Activated T-cell treated with anti-CD3 and anti-CD28 coated beads, Interleukin-2, amount 50 U/mL, for 4 hours (primary cell): ENCODE measurements at places on chromosomes 4 and X.

DNA sequence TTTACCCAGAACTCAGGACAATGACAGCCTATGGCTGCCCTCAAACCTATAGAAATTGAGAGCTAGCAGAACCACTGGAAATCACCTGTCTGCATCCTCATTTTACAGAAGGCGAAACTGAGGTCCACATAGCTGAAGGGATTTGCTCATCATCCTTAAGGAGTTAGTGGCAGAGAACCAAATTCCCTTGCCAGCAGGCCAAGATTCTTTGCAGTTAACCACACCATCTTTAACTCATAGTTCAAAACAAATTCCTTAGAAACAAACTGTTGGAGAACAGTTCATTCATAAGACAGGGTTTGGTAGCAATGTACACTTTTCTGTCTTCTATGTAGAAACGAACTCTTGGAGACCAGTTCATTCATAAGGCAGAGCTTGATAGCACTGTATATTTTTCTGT, 37.9 kb upstream of the RAP2C start:
- no peak for DNase-seq

- DNase-seq, result no peak
These were observed 722.6 kb downstream of the ADGRL3 start for GRCh38 chr4:61922766-61923165.

- no peak for DNase-seq
These were observed 50.8 kb downstream of the GRIA2 start for GRCh38 chr4:157271166-157271869.

GRCh38 chr4:183478123-183478522, 26.7 kb upstream of the ING2 start:
- no peak for DNase-seq

- no peak for DNase-seq
These were observed 141.0 kb downstream of the MAB21L2 start for GRCh38 chr4:150722908-150723362.

- DNase-seq, result no peak
These were observed 54.5 kb downstream of the TSPAN5 start for GRCh38 chr4:98603683-98604521.

GRCh38 chr4:2944586-2945526, 18.4 kb downstream of the NOP14 start:
- no peak for DNase-seq

DNA sequence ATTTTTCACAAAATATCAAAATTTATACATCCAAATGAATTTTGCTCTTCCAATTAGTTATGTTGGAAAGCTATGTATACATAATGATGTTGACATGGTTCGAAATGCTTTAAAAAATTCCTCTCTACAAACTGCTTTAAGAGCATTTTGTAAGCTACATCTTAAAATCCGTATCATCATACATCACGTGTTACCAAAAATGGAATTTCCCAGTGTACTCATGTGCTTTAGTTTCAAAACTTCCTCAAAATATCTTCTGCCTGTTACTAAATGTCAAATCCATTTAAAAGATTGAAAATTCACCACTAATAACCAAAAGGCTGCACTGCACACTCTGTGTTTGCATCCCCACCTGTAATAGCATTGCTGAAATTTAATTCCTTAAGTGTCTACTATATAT, 87.9 kb downstream of the WDFY3 start:
- DNase-seq, result no peak

- DNase-seq, result no peak
These were observed 1.6 kb downstream of the KLHL13 start for GRCh38 chrX:118114971-118115370.

DNA sequence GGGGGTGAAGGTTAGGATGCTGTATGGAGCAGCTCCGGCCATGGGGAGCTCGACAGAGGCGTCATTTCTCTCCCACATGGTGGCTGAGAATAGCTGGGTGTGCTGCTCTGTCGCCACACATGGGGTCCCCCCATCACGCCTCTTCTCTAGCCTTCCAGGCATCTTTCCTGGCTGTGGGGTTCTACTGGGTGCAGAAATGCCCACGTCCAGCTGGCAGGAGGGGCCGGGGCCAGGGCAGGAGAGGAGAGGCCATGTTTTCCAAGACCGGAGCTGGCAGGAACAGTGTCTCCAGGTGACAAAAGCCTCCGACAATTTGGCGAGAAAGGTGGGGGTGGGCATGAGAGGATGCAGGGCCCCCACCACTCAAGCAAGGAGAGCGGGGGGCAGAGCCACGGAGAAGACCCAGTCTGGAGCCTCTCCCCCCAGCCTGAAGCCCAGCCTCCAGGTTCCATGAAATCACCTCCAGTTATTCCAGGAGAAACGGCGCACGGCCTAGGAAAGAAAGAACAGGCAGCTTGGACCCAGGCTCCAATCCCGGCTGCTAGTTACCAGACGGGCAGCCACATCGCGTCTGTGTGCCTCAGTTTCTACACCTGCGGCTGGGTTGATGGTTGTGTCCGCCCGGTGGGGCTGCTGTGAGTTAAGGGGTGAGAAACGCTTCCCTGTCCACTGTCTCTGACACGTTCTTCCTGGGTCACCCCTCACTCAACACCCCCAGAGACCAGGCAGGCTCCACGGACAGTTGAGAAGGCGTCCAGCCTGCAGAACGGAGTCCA, 27.4 kb upstream of the SPON2 start:
- no peak for DNase-seq

- no peak for DNase-seq
These were observed 35.4 kb upstream of the ENPP6 start for GRCh38 chr4:184253072-184253420.

DNA sequence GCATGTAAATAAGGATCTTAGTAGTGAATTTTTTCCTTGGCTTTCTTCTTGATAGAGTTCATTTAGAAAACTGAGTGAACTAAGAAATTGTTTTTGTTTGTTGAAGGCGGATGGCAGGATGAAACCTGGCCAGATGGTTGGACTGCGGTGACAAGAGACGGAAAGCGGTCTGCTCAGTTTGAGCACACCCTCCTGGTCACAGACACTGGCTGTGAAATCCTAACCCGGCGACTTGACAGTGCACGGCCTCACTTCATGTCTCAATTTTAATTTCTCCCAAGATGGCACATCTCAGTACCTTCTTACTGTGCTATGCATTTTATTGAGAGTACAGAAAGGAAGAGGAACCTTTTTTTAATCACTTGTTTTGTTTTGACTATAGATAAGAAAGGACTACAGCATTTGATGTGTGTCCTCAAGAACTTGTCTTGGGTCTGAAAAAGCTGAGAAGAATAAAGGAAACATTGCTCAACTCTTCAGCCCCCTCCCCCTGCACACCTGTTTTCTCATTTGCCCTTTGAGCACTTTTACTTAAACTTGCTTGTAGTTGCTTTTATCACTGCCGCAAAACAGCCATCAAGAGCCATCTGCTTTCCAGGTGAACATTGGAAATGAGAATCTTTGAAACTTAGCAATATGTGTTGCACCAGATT, 27.4 kb downstream of the ADH5 start:
- DNase-seq, result no peak

DNA sequence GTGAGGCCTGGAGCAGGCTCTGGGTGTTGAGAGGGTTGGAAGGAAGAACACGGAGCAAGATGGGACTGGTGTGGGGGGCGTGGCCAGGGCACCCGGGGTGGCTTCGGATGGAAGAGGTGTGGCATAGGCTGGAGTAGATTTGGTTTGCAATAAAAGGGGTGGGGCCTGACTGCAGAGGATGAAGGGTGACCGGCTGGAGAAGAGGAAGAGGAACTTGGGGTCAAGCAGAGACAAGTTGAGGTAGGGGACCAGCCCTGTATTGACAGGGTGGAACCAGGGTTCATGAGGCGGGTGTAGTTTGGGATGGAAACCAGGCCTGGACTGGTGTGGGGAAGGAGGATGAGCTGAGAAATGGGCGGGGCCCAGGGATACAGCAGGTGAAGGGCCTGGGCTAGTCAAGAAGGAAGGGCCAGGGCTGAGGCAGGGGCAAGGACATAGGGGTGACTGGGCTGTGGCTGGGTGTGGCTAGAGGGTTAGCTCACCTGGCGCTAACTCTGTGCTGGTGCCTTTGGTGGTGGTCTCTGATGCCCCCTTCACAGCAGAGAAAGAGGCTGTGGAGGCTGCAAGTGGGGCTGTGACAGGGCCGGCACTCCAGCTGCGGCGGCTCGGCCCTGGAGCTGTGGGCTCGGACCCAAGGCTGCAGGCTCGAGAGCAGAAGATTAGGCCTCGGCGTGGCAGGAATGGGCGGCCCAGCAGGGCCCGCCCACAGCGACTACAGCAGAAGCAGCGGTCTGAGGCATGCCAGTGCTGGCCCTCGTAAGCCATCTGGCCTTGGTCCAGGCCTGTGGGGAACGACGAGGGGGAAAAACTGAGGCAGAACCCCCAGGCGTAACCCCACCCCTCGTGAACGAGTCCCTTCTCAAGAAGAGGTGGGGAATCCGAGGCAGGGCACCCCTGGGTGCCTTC, 5.0 kb downstream of the PLP2 start:
- no peak for DNase-seq

GRCh38 chr4:175308236-175308635, 390.1 kb downstream of the ADAM29 start:
- DNase-seq, result no peak

GRCh38 chr4:105631818-105632400, 76.6 kb downstream of the INTS12 start:
- DNase-seq, result no peak
